A375 (cell line): ENCODE measurements at places on chromosomes 1 and 21. TPM values are rescaled to one million over a fixed set of nuclear protein-coding genes. Genes with fewer than 3 reads are reported as not detected.

C4BPA gene
- not detected in 2 replicates for total RNA-seq

C1orf226 gene
- 5.3 and 5.6 TPM in 2 replicates for total RNA-seq

TIE1 gene
- 4.5 and 6.1 TPM in 2 replicates for total RNA-seq

CNKSR1 gene
- total RNA-seq, result 0.98 and 1.8 TPM in 2 replicates

PTPN22 gene
- 1.7 and 2.0 TPM in 2 replicates for total RNA-seq

C1orf94 gene
- 0.08 TPM in 1 of 2 replicates, not detected in the other for total RNA-seq

TNFRSF1B gene
- total RNA-seq, result 3.6 and 4.1 TPM in 2 replicates

EVA1C gene
- total RNA-seq, result 5.2 and 11.0 TPM in 2 replicates

FNDC10 gene
- 3.6 and 6.1 TPM in 2 replicates for total RNA-seq

KRTAP19-1 gene
- total RNA-seq, result not detected in 2 replicates

BRDT gene
- not detected in 2 replicates for total RNA-seq

OR2T3 gene
- total RNA-seq, result not detected in 2 replicates

RPS6KC1 gene
- total RNA-seq, result 18.5 and 27.2 TPM in 2 replicates

MIS18A gene
- total RNA-seq, result 14.5 and 15.1 TPM in 2 replicates

UBE2U gene
- not detected in 2 replicates for total RNA-seq

CLDN14 gene
- not detected in 2 replicates for total RNA-seq

S100A4 gene
- 142 and 157 TPM in 2 replicates for total RNA-seq

OR10Z1 gene
- not detected in 2 replicates for total RNA-seq

HYI gene
- 98.5 and 100.0 TPM in 2 replicates for total RNA-seq

EPS8L3 gene
- total RNA-seq, result not detected in 2 replicates

SH3D21 gene
- 5.2 and 6.3 TPM in 2 replicates for total RNA-seq

MARK1 gene
- 3.4 and 4.5 TPM in 2 replicates for total RNA-seq

CNR2 gene
- not detected in 2 replicates for total RNA-seq

ADORA3 gene
- total RNA-seq, result not detected in 2 replicates

PTGFR gene
- 0.13 and 0.91 TPM in 2 replicates for total RNA-seq

S100A7 gene
- not detected in 2 replicates for total RNA-seq

CCT3 gene
- 455 and 469 TPM in 2 replicates for total RNA-seq

RGS7 gene
- 2.8 and 4.0 TPM in 2 replicates for total RNA-seq

TDRD5 gene
- total RNA-seq, result 0.04 and 0.40 TPM in 2 replicates

KCNJ10 gene
- total RNA-seq, result not detected in 2 replicates

FAM72A gene
- total RNA-seq, result 17.9 and 21.3 TPM in 2 replicates
